ENCODE measurements at places on chromosomes 13 and 19.

DNA sequence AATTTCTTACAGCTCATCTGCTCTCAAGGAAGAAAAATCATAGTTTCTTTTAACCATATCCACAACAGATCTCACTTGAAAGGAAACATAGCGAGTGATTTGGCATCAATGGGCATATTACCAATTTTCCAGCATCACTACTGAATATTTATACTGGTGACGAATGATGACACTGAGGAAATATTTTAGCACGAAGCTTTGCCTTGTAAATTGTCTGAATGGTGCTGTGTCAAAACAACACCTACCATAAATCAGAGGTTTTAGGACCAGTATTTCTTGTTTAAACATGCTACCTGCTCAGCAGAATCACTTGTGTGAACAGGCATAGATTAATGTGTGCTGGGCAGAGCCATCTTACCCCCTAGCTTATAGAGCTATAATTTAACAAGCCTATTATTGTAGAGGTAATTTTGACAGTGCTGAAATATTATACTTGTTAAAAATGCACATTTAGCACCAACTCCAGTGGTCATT is 146.8 kb downstream of the ABCC4 start:
- DNase-seq: no peak

GRCh38 chr19:33777351-33777750 is 19.3 kb upstream of the KCTD15 start:
- no peak for DNase-seq

GRCh38 chr13:99320693-99321481 is 13.7 kb upstream of the GPR183 start:
- no peak for DNase-seq

GRCh38 chr19:5693195-5694166 is 3.4 kb downstream of the RPL36 start:
- no peak for DNase-seq

GRCh38 chr19:7739211-7739755 is 7.4 kb upstream of the CLEC4G start:
- DNase-seq: no peak

DNA sequence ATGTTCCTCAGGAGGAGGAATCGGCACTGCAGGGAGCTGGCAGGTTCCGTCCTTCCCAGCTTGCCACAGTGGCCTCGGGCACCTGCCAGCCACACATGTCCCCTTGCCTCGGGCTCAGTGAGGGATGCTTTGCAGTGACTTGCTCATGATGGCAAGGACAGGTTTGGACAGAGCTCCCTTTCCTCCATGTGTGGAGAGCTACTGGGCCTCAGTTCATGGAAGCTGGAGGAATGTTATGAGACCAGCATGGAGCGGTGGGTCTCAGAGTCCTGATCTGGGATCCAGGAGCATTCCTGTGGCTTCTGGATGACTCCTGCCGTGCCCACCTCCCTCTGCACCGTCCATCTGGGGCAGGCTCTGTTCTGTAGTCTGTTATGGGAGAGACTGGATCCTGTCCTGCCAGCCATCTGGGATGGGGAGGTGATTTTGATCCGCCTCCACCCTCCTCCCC is 59.2 kb downstream of the SIPA1L3 start:
- no peak for DNase-seq

GRCh38 chr13:90882551-90882950 is 464.9 kb upstream of the MIR17HG start:
- DNase-seq: no peak

GRCh38 chr13:76735641-76736040 is 150.6 kb downstream of the KCTD12 start:
- DNase-seq: no peak

- no peak for DNase-seq
Measured at GRCh38 chr13:41053384-41053826, 7.9 kb upstream of the WBP4 start.

- DNase-seq: no peak
Measured at GRCh38 chr13:102700088-102701031, 5.5 kb upstream of the METTL21C start.

DNA sequence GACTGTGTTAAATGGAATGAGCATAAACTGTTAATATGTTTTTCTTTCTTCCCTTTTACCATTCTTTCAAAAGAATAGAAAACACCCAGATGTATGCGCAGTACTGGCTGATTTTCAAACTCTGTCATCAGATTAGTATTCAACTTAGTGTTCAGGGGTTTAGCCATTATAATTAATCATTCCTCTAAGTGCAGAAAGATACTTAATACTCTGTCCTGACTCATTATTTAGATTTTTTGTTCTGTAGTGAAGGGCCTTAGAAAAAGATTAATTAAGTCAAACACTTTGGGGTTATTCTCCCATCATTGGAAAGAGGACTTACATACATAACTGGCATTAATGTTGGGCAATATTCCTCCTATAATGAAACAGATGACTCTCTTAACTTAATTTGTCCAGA is 1316.7 kb upstream of the SLC10A2 start:
- DNase-seq: no peak

GRCh38 chr13:97148894-97149293 is 73.2 kb upstream of the MBNL2 start:
- no peak for DNase-seq

DNA sequence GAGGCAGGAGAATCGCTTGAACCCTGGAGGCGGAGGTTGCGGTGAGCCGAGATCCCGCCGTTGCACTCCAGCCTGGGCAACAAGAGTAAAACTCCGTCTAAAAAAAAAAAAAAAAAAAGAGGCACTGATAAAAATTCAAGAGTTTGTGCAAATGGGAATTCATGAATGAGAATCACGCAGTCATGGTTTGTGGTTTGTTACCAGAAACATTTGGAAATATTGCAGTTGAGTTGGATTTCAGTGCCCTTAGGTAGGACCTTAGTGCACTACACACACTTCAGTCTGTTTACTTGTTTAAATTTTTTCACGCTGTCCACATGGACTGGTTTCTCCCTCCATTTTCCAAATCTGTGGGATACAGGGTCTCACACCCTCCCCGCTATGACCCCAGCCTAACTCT is 28.4 kb downstream of the ZNF844 start:
- no peak for DNase-seq

DNA sequence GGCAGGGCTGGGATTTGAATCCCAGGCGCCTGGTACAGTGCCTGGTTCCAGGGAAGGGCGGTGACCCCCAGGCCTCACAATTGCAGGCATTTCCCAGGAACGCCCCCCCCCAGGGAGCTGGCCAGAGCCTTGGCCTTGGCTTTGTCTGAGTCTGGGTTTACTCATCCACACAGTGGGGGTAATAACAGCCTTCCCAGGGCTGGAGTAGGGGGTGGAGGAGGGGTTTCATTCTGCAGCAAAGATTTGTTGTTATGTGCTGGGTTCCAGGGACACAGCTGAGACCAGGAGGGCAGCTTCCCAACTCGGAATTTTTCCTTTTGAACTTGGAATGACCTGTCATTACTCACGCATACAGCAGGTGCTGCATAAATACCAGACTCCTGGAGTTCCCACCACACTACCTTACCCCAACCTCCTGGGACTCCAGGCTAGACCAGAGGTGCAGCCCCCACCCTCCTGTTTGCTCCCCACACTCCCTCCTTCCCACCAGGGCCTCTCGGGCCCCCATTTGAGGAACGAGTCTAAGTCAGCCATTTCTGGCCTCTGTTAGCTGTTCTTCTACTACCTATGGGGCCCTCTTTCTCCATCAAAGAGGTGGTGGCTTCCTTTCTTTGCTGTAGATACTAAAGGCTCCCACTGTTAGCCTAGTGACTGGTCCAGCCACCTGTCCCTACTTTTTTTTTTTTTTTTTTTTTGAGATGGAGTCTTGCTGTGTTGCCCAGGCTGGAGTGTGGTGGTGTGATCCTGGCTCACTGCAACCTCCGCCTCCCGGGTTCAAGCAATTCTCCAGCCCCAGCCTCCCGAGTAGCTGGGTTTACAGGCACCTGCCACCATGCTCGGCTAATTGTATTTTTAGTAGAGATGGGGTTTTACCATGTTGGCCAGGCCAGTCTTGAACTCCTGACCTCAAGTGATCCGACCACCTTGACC is 1.6 kb upstream of the ADAMTS10 start:
- no peak for DNase-seq

DNA sequence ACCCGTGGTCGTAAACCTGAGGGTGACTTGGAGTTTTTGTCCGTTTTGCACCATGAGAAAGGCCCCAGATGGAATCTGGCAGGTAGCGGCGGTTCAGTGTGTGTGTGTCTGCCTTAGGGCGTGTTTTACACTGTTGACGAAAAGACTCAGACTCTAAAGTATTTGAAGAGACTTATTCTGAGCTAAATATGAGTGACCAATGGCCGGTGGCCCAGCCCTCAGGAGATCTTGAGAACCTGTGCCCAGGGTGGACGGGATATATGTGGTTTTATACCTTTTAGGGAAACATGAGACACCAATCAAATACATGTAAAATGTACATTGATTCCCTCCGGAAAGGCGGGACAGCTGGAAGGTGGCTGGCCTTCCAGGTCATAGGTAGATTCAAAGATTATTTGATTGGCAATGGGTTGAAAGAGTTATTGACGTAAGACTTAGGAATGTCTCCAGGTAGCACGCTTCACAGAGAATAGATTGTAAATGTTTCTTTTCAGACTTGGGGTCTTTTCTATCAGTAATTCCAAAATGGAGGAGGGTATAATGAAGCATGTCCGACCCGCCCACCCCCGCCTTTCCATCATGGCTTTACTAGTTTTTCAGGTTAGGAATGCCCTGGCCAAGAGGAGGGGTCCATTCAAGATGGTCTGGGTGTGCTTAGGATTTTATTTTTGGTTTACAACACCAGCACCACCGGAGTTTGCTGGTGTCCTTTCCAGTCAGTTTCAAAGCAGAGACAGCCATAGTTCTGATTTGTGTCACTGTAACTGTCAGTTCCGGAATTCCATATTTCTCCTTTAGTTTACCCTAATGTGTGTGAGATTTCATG is 1.0 kb upstream of the ZNF529 start:
- DNase-seq: no peak

- DNase-seq: no peak
Measured at GRCh38 chr13:42855410-42855809, 74.0 kb downstream of the FAM216B start.
